Dermis blood vessel endothelial cell (primary cell): ENCODE measurements at places on chromosomes 4 and X.

DNA sequence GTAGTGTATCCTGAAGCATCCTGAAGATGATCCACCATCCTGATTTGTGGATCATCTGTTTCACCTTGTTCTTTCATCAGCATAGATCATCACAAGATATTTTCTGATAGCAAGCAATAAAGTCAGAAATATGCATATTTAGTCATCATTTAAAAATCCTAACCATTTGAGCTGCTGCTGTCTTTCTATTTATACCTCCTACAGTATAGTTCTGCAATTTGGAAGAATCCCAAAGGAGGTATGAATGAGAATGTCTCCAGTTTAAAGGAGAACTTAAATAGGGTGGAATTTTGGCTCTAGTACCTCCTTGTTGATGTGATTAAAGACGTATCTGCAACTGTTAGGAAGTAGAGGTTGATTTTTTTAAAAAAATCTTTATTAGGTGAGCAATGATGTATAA, 7.6 kb downstream of the SLC25A14 start:
- no peak for DNase-seq

DNA sequence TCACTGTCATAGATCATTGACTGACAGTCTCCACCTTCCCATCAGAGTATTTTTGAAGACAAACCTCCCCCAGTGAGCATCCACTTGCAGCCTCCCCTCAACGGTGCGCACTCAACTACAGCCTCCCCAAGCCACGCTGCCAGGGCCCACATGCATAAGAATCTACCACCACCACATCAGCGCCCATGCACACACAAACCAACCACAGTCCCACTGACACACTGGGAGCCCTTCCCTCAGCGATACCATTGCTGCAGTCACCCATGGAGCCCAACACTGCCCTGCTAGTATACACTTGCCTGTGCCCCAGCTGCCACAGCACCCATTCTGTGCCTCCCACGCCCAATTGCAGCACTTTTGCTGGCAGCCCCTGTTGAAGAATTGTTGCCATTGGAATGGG, 132.9 kb downstream of the CHM start:
- DNase-seq: no peak

DNA sequence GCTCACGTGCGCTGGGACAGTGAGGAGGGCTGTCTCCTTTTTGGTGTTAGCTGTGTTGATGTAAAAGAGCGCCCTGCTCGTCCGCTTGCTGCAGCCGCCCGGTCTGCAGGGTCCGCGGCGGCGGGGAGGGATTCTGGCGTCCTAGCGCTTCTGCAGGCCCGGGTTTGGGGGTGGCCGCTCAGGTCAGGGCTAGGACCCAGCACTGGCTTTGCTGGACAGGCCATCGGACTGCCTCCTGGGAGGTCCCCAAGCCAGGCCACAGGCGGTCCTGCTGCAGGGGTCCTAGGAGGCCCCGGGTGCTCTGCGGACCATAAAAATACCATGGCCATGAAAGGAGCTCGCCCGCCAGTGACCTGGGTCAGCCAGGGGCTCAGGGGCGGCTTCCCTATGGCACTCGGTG, 308.7 kb downstream of the DCTD start:
- DNase-seq: no peak

- DNase-seq: no peak
Measured at GRCh38 chr4:175772170-175772705, 39.8 kb downstream of the GPM6A start.

DNA sequence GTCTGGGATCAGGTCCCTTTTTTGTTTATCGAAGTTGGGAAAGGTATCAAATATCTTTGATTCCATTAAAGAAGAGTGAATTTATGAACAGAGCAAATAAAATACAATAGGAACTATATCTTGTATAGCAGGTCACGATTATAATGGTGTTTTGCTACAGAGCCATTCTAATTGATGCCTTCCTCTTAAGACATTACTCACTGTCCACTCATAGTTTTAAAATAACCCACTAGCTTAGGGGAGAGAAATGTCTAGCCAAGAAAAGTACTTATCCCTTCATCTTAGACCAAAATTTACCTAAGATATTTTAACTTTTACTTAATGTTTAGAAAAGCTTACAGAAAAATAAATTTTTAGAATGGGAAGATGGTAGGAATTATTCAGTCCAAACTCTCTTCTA, 112.0 kb upstream of the PABPC4L start:
- DNase-seq: no peak

DNA sequence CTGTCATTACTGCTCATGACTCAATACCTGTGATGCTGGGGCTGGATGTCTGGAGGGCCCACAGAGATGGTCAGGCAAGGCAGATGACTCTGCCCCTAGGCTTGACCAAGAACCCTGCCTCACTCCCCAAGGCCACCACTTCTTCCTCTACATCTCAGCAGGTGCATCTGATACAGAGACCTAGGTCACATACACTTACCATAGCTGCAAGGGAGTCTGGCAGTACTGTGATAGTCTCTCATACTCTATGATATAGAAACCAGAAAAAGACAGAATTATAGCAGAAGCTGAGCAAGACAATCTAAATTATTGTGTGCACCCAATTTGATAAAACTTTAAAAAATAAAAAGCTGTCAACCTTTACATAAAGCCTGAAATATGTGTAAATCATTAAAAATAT, 477.1 kb upstream of the GALNT7 start:
- DNase-seq: no peak

DNA sequence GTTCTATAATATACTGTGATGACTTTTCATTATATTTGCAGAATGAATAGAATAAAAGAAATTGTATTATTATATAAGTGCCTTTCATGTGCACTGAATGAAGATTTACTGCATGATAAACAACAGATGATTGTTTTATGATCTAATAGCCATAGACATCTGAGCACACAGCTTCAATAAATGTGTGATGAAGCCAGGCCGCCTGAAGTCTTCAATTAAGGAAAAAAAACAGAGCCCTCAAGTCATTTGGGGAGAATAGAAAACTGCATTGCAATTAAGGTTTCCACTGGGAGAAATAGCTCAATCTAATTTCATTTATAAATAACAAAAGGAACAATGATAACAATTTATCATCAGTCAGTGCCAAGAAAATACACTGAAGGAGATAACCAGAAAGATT, 955.2 kb downstream of the FSTL5 start:
- no peak for DNase-seq

GRCh38 chr4:111323496-111323895, 700.6 kb upstream of the PITX2 start:
- no peak for DNase-seq

- DNase-seq: no peak
Measured at GRCh38 chrX:26286836-26287235, 70.9 kb downstream of the MAGEB5 start.

DNA sequence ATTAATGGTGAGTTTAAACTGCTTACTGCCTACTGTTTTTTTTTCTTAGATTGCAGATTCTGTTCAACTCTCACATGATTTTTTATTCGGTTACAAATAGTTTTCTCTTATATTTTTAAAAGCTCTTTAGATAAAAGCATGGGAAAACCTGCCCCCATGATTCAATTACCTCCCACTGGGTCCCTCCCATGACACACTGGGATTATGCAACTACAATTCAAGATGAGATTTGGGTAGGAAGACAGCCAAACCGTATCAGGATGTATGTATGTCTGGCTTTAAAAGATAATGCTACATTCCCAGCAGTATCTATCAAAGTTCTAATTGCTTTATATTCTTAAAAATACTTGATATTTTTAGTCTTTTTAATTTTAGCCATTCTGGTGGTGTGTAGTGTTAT, 131.5 kb downstream of the JADE1 start:
- no peak for DNase-seq

GRCh38 chr4:100882661-100883060, 364.8 kb upstream of the EMCN start:
- no peak for DNase-seq

DNA sequence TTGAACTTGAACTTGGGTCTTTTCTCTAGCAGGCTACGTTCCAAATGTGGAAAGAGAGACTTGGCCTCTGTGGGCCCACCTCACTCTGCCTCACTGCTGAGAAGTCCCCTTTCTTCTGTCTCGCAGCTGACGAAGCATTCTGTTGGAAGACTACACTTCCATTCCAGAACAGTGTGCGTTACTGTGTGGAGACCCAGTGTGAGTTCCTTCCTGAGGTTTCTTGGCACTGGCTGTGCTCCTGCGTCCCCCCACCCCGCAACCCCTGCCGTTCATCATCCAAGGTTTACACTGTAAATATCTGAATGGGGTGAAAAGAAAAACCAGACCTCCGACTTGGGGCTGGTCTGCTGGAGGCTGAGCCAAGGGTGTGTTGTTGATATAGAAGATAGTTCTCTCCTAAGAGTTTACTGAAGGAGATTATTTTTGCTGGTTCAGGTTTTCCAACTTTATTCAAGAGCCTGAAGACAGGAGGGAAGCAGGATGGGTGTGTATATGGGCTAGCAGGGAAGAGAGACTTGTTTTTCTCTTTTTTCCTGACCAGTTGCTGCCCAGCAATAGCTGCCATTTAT, 34.7 kb downstream of the NHSL2 start:
- DNase-seq: no peak

DNA sequence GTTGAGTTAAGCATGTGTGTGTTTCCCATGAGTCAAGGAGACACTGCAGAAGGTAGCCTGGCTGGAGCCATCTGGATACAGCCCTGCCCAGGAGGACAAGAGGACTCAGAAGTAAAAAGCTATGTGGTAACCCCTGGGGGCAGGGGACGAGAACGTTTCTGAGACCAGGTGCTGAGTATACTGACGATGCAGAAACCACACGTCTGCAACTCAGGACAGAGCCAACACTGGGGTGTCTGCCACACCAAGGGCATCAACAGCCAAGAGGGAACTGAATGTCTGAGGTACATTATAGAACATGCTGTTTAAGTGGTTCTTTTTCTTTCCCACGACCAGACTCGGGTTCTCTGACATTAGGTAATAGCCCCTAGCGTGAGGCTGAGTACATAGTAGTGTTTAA, 94.1 kb upstream of the GPR34 start:
- no peak for DNase-seq
